ENCODE measurements at places on chromosomes 6 and 20.

DNA sequence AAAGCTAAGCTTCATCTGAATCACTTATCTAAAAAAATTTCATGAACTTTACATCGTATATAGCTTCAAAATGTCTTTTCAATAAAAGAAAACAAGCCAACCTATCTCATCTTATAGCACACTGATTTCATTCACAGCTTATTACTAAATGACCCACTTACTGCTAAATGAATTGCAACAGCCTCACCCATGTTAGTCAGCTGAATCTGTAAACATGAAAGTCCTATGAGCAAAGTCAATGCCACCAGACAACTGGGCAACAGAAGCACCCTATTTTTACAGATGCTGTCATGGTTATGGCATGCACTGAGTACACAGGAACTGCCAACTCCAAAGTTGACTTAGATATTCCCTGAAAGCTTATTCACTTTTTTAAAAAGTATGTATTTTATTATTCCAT, 41.2 kb upstream of the DST start:
- DNase-seq = no peak

- no peak for DNase-seq
Observed at GRCh38 chr6:87698547-87699006, 3.5 kb downstream of the AKIRIN2 start.

- DNase-seq = no peak
Observed at GRCh38 chr6:94548201-94548600, 1029.1 kb upstream of the MANEA start.

DNA sequence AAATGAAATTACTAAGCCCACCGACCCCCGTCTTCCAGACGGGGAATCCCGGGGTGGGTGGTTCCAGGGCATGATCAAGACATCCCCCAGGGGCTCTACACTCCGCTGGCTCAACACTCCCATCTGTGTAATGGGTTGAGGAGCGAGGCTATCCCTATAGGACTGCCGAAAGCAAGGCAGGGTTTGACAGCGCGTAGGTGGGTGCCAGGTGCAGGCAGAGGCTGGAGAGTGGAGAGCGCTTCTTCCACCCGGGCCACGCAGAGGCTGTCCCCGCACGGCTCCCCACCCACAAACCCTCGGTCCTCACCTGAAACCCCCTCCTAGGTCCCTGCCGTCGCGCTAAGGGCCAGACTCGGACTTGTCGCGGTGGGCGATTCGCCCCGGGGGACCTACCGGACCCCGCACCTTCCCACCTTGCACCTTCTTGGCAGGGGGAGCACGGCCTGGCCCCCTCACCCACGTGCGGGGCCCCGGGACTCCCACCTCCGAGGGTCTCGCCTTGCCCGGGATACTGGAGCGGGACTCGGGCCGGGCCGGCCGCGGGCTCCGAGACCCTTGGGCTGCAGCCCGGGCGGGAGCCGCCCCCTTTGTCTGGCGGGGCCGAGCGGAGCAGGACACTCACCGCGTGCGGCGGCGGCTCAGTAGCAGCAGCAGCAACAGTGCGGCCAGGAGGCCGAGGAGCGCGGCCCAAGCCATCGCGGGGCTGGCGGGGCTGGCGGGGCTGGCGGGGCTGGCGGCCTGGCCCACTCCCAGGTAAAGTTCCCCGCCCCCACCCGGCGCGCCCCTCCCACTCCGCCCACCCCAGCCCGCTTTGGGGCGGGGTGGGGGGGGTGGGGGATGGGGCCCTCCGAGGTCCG, at the start of gene PTGIS:
Gene PTGIS, minus strand, starts transcription at position 717 of the 857 bp plus-strand sequence. Its CDS starts 21 bp downstream, at position 696.
- no peak for DNase-seq

GRCh38 chr6:128361378-128361777, 159.0 kb downstream of the PTPRK start:
- DNase-seq = no peak

- DNase-seq = no peak
Observed at GRCh38 chr20:43981540-43981939, 66.9 kb downstream of the TOX2 start.

- no peak for DNase-seq
Observed at GRCh38 chr6:105204331-105204730, 24.5 kb upstream of the POPDC3 start.

All from H1 (cell line).